ENCODE measurements at places on chromosomes 3 and 15. TPM values are rescaled to one million over a fixed set of nuclear protein-coding genes. Genes with fewer than 3 reads are reported as not detected.
A peak's percentile ranks its signal among the peaks of the same experiment; 100 is the strongest.

Gene CFAP20DC
- 2.3 TPM for total RNA-seq

Gene SPESP1
- total RNA-seq: 4.0 TPM

DNA sequence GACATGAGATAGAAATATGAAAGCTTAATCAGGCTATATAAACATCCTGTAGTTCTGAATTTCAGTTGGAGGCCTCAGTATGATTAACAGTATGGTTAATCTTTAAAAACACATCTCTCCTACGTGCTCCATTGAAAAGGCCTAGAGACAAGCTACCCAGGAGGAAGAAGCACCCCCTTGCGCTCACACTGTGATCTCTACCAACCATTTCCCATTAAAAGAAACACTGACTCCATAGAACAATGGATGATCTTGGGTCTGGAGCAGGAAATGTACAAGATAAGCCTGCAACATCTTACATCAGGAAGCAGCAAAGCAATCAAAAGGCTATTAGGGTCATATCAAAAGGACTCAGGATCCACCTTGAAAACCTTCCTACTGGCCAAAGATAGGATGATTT is 3.4 kb upstream of the EOGT start:
- no peak for DNase-seq

- DNase-seq: no peak
These were observed 63.3 kb upstream of the TP63 start for GRCh38 chr3:189567766-189568420.

Gene TNFSF10
- total RNA-seq: 108 TPM

Gene SMCO1
- not detected for total RNA-seq

DNA sequence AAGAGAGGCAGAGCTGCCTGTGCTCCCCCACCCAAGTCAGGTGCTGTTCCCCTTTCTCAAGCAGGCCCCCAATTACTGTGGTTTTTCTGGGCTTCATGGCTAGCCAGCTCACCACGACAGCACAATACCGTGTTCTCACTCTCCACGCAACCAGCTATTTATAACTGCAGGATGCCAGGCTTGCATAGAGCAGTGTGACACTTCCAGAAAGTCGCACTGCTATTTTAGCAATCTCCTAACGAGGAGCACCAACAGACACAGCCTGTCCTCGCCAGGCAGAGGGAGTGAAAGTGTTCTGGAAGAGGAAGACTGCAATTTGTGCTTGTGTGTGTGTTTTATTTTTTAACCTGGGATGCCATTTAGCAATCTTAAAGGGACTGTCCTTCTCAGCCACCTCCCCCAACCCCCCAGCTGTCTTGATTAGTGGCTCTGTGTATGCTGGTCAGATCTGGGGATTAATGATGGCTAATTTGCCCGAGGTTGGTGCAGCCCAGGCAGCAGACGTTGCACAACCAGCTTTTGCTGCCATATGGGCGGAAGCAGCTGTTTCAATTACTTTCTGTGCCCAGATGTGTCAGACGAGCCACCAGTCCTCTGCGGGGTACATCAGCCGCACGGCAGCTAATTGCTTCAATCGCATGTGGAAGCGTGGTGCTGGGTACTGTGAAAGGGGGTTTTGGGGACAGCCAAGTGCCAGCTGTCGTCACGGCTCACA is 268.0 kb upstream of the ARRDC4 start:
- DNase-seq: no peak

Gene STXBP5L
- not detected for total RNA-seq

GRCh38 chr15:40081691-40082194 is 26.9 kb downstream of the BMF start:
- DNase-seq: peak; percentile 75

Gene ENTPD3
- 0.07 TPM for total RNA-seq

DNA sequence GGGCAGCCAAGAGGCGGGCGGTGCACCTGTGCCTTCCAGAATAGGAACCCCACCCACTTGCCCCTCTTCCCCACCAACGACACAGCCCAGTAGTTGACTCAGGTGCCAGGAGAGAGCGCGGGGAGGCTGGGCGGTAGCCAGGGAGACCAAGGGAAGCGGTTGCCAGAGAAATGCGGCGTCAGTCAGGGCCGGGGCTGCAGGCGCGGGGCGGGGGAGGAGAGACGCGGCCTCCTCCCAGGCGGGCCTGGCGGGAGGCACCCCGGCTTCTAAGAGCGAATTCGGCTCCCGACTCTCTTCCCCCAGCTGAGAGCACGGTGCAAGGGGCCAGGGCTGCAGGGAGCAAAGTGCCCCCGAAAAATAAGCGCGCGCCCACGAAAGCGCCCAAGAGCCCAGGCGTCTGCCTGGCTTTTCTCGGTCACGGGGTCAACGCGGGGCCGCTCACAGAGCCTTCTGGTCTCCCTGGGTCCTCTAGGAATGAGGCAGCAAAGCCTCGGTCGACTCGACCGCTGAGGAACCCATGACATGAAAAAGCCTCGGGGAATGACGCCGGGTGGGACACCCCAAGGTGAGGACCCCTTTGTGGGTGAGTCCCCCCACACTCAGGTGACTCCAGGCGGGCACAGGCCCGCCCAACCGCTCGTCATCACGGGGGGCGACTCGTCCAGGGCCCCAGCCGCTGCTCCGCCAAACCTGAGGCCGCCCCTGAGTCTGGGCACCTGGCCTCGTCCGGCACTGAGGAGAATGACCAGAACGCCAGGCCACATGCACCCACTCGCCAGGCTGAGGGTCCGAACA is 716 bp downstream of the CPEB1 start:
- no peak for DNase-seq

Gene NOX5
- under 0.01 TPM for total RNA-seq

Gene NANOGP8
- not detected for total RNA-seq

- no peak for DNase-seq
These were observed 121.7 kb downstream of the PLD1 start for GRCh38 chr3:171688593-171688992.

DNA sequence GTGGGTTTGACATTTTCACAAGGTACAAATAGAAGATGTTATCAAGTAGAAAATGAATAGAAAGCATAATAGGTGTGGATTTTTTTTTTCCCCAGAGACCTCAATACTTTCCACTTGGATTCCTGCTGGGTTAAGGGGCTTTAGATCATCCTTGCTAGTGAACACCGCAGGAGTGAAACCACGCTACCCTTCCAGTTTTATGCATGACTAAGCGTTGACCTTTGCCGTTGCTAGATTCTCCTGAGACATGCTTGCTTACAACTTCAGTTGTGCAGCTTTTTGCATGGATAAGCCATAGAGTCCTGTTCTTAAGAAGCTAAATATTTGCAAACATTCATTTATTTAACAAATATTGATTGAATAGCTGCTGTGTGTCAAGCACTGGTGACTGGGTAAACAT is 299.7 kb upstream of the LMCD1 start:
- no peak for DNase-seq

Gene FEZF2
- total RNA-seq: not detected

Gene CFAP92
- 0.04 TPM for total RNA-seq

DNA sequence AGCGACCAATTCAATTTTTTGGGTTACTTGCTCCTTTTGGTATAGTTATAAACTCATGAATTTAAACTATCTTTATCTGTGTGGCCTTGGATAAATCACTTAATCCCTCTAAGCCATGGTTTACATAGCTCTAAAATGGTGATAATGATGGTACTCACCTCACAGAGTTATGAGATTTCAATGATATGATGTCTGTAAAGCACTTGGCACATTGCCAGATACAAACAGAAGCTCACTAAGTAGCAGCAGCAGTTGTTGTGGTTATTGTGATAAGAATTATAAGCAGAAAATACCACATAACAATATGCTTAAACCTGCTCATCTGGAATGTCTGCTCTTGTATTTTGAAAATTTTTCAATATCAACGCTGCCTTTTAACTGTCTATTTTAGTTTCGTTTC is 185.1 kb upstream of the SNTN start:
- no peak for DNase-seq

Gene ESYT3
- total RNA-seq: not detected

DNA sequence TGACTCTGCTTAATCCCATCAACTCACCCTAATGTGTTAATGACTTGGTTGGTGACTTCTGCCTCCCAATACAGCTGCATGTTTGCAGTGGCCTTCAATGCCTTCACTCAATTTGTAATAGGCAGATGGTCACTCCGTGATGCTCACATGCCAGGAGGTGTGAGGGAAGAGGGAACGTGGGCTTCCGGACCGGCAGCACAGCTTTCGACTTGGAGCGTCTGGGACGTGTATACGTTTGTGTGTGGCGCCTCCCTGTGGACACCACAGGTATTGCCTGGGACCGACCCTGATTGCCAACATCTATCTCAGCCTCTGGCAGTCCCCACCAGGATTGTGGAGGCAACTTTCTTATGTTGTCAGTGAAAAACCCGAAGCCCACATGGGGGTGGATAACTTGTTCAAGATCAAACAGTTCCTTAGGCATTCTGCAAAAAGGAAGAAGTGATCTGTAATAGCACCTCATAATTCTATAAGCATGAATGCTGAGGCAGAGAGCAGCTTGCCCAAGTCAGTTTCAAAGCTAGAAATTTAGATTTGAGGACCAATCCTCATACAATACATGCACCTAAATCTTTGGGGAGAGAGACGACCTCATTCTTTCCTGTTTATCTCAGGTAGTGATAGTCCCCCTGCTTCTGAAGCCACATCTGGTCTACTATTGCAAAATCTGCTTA is 16.9 kb downstream of the MRPL46 start:
- no peak for DNase-seq

DNA sequence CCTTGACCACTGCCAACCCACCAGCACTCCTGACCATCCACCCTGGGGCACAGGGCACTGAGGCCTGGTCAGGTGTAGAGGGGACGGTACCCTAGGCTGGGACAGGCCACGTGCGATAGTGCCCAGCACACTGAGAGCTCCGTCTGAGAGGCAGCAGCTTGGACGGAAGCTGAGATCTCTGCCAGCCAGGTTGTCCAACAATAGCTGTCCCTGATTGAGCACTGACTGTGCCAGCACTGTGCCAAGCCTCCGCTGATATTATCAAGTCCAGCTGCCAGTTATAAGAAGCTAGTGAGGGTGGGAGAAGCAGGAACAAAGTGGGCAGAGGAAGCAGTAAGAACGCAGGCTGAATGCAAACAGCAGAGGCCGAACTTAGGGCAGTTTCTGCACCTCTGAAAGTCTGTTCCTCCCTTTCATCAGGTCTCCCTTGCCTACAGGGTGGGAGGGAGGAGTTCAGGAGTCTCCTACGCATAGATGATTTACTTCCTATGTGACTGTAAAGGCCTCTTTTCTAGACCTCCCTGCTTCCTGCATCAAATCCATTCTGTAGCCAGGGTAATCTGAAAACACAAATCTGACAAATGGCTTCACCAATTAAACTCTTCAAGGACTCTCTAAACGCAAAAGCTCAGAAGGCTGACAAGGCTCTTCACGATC is 29.7 kb downstream of the MRPS11 start:
- no peak for DNase-seq

GRCh38 chr3:179026636-179027035 is 45.0 kb downstream of the ZMAT3 start:
- no peak for DNase-seq

Gene TM4SF4
- total RNA-seq: not detected

DNA sequence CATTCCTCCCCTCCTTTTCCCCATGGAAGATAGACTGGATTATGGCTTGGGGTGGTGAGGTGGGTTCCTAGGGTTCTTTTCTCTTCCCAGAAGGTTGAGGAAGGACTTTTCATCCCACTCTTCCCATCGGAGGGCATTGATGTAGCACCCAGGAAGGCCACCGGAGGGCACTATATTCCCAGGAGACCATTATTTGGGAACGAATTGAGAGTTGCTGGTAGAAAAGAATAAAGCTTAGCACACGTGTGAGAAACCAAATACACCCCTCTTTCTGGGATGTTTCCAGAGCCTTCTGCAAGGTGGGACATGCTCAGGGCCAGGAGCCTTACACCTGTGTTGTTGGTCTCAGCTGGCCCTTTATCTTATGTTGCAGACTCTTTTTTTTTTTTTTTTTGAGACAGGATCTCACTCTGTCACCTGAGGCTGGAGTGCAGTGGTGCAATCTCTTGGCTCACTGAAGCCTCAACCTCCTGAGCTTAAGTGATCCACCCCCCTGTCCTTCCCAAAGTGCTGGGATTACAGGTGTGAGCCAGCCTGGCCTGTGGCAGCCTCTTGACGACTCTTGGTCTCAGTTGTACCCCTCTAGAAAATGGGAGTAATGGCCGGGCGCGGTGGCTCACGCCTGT is 6.3 kb upstream of the CDC25A start:
- no peak for DNase-seq

DNA sequence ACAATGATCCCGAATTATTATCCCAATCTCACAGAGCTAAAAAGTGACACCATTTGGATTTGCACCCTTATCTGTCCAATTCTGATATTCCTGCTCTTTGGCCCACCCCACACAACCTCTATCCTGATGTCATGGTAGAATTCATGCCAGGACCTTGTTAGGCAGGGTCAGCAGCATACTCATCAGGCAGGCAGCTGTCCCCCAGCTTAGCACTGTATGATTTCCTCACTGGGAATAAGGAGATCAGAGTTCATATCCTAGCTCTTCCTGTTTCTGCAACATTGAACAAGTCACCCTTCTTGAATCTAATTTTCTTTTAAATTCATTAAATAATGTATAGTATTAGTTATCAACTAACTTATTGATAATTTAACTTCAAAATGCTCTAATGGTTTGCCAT is 12.0 kb upstream of the C3orf80 start:
- DNase-seq: no peak

DNA sequence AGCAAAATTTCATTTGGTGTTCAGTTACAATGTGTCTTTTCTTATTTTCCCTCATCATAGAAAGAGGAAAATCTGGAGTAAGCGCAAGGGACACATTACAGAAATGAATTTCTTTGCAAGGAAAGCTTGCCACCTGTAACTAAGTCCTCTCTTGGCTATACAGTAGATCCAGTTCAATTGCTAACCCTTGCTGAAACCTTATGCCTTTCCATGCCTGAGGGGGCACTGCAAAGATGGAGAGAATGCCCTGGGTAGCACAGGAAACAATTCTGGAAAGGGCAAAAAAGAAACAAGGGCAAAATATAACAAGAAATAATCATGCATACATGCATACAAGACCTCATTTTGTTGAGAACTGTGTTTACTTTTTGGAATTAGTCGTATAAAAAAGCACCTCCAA is 4.3 kb downstream of the CADM2 start:
- DNase-seq: no peak

DNA sequence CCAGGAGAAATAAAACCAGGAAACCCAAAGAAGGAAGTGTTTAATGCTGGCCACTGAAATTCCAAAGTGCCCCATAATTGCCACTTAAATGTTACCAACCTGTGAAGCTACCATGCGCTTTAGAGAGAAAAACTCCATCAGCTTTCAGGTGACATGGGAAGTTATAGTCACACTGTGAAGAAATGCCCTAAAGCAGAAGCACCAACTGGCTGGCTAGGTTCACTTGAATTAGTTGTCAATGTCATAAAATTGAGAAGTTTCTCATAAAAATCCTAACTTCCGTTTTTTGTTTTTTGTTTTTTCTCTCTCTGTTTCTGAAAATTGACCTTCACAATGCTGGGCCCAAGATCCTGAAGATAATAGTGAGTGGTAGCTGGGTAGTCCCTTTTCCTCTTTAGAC is 167.9 kb upstream of the CTNNB1 start:
- DNase-seq: no peak

Gene CFAP91
- 0.92 TPM for total RNA-seq

Measured in pulmonary artery endothelial cell (primary cell).